ENCODE measurements at places on chromosomes 2 and 18.

DNA sequence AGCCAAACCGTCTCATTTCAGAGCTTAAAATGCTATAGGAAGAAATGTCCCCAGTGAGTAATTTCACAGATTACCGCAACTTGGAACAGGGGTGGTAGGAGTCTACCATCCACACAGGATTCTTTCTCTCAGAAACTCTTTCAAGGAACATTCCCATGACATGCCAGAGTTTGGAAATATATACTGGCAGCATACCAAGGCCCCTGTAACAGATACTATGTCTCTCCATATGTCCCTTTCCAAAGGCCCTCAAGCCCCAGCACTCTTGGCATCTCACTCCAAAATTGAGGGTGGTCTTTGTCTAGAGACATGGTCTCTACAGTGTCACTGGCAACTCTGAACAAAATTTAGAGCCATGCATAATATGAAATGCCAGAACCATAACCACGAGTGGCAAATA is 11.0 kb downstream of the FIGLA start:
- no peak for DNase-seq

- no peak for DNase-seq
These were observed 163.9 kb downstream of the COL4A4 start for GRCh38 chr2:227000123-227000522.

- no peak for DNase-seq
These were observed 290.8 kb downstream of the DYSF start for GRCh38 chr2:71743995-71744675.

DNA sequence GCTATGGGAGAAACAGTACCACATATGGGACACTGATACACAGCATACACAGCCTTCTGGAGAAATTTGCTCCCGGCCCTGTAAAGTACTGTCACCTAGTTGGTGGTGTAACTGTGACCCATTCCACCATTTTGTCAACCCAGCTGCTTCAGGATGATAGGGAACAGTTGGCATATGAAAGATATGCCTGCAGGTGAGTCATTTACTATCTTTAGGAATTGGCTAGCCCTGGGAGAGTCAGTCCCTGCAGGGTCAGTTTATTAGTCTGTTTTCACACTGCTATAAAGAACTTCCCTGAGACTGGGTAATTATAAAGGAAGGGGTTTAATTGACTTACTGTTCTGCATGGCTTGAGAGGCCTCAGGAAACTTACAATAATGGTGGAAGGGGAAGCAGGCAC is 30.0 kb upstream of the PTPRM start:
- no peak for DNase-seq

DNA sequence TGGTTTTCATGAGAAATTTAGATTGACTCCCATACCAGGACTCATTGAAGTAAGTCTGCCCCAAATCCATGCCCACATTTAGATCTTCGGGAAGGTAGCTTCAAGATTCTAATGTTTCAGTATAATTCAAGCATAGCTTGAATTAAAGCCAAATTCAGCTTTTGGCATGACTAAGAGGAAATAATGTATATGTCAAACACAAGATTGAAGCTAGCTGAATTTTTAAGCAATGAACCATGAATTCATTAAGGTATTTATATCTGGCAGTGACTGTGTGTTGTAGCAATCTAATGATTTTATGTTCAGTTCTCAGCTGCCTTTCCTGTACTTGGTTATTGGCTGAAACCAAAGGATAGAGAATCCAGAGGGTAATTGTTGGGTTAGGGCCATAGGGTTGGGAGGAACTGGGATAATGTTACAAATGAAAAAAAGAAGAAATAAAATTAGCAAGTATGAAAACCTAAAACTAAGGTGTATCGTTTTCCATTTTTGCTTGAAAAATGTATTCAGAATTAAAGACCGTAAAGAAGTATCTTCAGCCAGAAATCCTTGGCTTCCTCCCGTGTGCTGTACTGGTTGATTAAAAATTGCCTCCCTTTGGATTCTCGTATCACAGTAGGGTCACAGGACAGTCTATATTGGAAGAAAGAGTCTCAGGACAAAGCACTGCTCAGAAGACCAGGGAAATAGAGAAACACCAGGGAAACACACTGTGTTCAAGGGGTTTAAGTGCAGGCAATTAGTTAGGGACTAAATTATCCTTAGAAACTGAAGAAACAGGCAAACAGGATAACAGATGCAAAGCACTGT is 119.0 kb upstream of the FN1 start:
- DNase-seq = no peak

DNA sequence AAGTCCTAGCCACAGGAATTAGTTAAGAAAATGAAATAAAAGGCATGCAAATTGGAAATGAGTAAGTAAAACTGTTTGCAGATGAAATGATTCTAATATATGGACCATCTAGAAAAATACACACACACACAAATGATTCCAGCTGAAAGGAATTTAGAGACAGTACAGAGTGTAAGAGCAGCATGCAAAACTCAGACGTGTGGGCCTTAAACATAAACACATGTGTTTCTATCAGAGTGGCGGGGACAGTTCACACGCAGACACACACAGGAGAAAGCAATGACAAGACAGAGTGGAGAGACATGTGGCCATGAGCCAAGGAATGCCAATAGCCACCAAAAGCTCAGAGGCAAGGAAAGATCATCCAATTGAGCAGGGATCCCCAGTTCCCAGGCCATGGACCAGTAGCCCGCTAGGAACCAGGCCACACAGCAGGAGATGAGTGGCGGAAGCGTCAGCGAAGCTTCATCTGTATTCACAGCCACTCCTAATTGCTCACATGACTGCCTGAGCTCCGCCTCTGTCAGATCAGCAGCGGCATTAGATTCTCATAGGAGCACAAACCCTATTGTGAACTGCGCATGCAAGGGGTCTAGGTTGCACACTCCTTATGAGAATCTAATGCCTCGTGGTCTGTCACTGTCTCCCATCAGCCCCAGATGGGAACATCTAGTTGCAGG is 155.4 kb downstream of the ARL4C start:
- DNase-seq = no peak
